ENCODE measurements at places on chromosomes 5 and 9.

DNA sequence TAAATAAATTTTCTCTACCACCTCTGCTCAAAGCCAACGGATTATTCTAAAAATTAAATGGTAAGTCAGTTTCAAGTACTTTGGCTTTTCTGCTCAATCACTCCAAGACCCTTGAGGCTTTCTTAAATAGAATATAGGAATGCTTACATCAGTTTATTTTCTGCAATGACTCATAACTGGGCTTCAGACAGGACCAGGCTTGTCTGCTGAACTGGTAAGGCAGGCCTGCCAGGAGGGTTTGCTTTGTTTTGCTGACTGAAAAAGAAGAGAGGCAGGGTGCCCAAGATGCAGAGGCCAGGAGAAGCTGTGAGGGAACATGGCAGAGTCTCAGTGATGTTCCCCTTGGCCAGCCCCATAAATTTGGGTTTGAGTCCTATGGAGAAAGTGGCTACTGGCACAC is 60.3 kb upstream of the EPB41L4A start:
- DNase-seq: no peak

DNA sequence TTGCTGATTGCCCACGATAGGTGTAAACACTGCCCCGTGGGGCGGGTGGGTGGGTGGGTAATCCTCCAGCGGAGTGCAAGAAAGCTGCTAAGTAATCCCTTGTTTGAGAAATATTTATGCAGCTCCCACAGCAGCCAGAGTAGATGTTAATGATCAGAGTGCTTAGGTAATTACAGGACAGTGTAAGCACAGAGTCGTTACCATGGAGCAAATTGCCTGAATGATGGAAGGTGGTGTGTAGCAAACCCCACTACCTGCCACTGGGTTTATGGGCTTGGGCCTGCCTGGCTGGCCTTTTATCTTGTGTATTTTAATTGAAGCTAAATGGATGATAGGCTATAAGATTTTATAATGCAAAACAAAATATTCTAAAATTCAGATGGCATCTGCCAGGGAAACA is 110.0 kb downstream of the COL5A1 start:
- no peak for DNase-seq

- peak; percentile 12 for DNase-seq
These were observed 44.4 kb upstream of the DAB2 start for GRCh38 chr5:39469176-39469575.

GRCh38 chr9:106886111-106887046 is 23.4 kb downstream of the ZNF462 start:
- DNase-seq: no peak

- DNase-seq: peak; percentile 77
These were observed 11.6 kb downstream of the UBLCP1 start for GRCh38 chr5:159274676-159275075.

GRCh38 chr5:137997726-137998213 is 35.1 kb downstream of the FAM13B start:
- peak; percentile 84 for DNase-seq

DNA sequence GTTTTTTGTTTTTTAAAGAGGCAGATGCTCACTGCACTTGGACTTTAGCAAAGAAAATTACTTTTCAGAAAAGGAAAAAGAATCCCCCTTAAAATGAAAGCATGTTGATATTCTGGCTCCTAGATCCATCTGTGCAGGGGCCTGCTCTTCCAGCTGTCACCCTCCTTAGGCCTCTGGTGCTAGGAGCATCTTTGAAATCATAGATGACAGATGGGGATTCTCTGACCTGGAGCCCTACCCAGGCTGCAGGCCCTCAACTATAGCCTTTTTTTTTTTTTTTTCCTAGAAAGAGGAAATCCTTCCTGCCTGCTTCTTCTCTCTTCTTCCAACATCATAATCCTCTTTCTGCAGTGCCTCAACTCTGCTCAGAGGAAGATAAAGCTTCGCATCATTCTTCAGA is 16.3 kb upstream of the DCP2 start:
- DNase-seq: no peak

- peak; percentile 92 for DNase-seq
These were observed 433.8 kb upstream of the CDH9 start for GRCh38 chr5:27472000-27472763.

- DNase-seq: peak; percentile 51
These were observed 423.8 kb downstream of the SPOCK1 start for GRCh38 chr5:137075163-137075970.

- no peak for DNase-seq
These were observed 329.0 kb downstream of the ICE1 start for GRCh38 chr5:5751498-5751897.

- DNase-seq: no peak
These were observed 44.9 kb downstream of the NKD2 start for GRCh38 chr5:1053391-1054017.

GRCh38 chr5:74064911-74065310 is 438.9 kb downstream of the ARHGEF28 start:
- DNase-seq: no peak

Data from OCI-M1 (cell line).